Right forelimb (tissue), 1 donor: ENCODE measurements at places on chromosomes 2 and 18.

DNA sequence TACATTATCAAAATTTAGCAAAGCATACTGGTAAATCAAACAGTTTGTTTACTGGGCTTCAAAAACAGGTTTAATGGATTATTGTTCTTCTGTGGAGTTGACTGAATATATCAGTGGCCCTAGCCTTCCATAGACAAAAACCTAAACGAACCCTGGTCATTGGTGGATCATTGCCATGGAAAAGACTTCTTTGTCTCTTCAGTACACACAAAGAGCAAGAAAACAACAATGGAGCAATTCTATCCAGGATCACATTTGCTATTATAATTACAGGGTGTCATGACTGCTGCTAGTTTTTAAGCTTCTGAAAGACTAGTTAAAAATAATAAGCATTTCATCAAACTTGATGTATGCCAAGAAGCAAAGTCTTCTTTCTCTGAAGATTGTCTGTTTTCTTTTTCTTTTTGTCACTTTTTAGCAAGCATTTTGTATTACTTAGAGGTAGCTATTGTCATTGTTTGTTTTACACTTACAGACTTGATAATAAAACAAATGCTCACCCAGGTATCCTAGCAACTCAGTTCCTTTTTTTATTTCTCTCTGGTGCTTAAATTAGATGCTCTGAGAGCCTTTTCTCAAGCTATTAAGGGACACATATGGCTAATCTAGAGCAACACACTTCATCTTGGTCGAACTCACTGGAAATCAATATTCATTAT, 1228.7 kb upstream of the DDX18 start:
- DNase-seq = no peak

DNA sequence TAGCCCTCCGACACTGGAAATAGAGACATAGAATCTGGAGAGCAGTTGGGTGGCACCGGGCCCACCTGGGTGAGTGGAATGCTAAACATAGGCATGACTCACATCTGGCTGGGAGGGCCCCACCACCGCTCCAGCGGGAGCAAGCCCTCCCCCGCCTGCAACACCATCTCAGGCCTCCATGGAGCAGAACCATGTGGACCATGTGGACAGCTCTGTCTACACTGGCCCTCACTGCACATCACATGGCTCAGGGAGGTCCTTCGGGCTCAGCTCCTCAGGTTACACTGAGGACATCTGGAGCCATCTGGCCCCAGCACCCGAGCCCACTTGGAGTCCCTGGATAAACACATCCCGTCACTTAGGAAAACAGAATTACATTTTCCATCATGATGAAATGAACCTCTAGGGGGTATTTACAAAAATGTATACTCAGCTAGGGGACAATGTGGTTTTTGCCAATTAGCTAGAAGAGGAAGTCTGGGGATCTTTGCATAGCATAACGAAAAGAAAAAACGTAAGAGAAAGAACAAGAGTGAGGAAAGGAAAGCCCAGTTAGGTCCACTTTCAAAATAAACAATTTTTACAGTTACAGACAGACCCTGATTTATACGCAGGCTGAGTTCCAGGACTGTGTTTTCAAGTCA, 30.7 kb upstream of the MLPH start:
- DNase-seq = no peak

GRCh38 chr2:16507655-16508489, 157.8 kb downstream of the CYRIA start:
- DNase-seq = peak; percentile 64

GRCh38 chr2:39099870-39100728, 20.8 kb downstream of the SOS1 start:
- DNase-seq = no peak

DNA sequence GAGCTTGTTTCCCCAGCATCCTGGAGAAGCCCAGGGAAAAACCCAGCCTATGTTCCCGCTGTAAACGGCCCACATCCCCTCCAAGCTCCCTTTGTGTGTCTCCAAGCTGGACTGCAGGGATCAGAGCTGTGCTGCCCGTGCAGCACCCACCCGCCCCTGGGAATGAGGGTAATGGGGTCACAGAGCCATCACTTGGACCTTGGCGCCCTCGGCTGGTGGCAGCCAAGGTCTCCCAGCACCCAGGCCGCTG, 670 bp upstream of the INPP5D start:
- no peak for DNase-seq

DNA sequence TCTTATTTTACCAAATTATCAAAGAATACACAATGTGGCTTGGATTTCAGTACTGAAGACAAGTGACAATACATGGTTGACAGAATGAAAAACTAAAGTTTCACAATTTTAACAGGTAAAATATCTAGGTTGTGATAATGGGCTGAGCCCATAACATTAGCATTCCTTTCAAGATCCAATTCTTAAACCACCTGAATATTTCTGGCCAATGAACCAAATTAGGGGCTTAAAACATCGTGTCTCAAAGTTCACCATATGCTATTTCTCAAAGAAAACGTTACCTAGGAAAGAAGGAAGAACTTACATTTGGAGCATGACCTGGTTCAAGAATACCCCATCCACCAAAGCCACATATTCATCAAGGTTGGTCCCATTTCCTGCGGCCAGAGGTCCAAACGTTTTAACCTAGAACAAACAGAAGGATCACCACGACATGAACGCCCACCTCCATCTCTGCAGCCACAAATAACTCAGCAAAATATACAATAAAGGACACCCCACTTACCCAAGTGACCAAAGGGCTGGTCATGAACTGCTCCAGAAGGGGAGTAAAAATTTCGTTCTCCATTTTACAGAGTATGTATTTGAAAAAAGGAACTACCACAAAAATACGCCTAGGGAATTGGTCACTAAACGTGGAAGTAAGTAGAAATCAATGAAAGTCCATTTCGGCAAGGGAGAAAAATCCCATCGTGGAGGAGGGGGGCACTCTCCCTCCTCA, 984 bp downstream of the CCDC88A start:
- no peak for DNase-seq

GRCh38 chr2:213129311-213129710, 22.1 kb downstream of the IKZF2 start:
- no peak for DNase-seq

DNA sequence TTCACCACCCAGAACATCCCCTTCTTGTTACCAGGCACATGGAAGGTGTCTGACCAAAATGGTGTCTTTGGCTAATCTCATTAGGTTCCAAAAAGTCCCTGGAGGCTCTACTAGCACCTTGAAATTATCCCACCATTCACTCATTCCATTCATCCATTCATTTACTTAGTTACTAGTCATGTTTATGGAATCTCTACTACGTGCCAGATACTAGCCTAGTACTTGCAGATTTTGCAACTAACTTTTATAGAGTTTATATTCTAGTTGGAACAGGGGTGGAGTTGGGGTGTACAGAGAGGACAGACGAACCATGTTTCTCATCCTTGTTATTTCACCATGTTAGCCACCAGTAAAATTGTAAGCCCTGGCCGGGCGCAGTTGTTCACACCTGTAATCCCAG, 4.0 kb upstream of the NOP58 start:
- DNase-seq = no peak

DNA sequence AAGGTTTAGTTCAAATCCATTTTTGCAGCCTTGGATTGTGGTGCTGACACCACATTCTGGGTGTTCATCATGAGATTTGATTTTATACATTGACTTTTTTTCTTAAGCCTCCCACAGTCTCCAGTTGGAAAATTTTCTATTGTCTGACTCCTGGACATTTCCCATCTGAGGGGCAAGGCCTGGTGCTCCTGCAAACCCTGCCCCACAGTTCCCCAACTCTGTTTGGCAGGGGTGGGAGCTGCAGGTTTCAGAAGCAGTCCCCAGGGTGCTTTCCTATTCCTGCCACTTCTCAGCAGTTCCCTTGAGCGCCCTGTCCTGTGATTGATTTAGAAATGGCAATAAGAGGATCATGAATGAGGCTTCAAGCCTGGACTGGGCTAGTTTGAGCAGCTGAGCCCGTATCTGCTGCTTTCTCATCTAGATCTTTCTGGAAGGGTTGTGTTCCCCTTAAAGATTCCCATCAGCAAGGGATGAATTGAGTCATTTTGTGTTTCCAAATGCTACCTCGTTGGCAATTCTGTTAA, 77.0 kb downstream of the CIB4 start:
- no peak for DNase-seq

DNA sequence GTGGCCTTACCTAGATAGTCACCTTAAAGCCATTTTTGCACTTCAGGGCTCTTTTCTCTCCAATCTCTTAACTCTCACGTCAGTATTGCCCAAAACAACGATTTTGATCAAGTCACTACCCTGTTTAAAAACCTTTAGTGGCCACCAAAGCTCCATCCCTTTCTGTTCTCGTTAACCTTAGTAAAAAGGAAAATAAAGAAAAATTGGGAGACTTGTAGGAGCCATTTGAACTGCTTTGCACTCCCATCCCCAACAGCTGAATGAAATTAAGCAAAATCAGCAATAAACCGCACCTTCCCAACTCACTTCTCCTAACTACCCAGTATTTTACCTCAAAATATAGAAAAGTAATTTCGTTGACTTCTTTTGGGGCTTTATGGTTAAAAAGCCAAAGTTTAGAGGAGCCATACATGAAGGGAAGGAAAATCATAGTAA, 686 bp upstream of the ARL5A start:
- DNase-seq = no peak

GRCh38 chr2:210546424-210547208, 9.8 kb upstream of the CPS1 start:
- DNase-seq = no peak

- no peak for DNase-seq
These were observed 917 bp downstream of the MPPE1 start for GRCh38 chr18:11906926-11907874.

DNA sequence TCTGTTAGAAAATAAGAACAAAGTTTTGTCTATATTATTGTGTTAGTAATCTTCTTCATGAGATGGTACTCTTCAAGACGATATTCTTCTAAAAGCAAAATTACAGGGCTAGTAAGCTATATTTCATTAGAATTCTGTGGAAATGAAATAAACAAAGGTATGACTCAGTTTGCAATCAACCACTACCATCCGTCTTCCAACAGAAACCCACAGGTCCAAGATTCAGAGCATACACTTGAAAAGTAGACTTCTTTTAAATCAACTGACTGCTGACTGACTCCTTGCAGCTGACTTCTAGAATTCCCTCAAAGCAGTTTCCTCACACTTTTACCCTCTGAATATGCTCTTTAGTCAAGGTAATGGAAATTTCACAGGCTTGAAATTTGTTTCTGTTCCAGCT, 193.7 kb downstream of the GCA start:
- no peak for DNase-seq

- no peak for DNase-seq
These were observed 57.5 kb upstream of the MFF start for GRCh38 chr2:227267410-227268115.

- no peak for DNase-seq
These were observed 29.7 kb downstream of the XDH start for GRCh38 chr2:31384771-31385276.

DNA sequence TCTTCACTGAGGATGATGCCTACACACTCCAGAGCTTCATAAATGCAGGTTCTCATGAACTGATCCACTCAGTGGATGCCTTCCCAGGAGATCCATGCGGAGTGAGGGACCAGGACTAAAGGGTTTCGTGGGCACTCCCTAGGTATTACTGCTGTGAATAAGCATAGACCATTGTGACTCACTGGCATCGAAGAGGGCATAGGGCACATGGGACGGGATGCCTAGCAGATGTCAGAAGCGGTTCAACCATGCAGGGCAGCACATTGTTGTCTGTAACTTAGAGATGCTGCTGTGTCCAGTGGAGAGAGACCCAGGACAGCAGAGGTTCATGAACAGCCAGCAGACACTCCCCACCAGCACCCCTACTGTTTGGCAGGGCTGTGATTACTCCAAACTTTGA, 17.2 kb downstream of the GKN2 start:
- DNase-seq = no peak

DNA sequence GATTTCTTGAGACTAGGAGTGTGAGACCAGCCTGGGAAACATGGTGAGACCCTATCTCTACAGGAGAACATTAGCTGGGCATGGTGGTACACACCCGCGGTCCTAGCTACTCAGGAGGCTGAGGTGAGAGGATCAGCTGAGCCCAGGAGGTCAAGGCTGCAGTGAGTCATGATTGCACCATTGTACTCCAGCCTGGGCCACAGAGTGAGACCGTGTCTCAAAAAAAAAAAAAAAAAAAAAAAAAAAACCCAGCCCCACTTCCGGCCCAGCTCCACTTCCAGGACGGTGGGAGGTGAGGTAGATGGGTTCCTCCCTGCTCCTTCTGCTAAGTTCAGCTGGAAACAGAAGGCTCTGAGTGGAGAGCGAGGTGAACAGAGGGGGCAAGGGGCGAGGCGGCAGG, 41.4 kb upstream of the NFATC1 start:
- DNase-seq = no peak

GRCh38 chr18:51861046-51861445, 479.0 kb upstream of the DCC start:
- no peak for DNase-seq

DNA sequence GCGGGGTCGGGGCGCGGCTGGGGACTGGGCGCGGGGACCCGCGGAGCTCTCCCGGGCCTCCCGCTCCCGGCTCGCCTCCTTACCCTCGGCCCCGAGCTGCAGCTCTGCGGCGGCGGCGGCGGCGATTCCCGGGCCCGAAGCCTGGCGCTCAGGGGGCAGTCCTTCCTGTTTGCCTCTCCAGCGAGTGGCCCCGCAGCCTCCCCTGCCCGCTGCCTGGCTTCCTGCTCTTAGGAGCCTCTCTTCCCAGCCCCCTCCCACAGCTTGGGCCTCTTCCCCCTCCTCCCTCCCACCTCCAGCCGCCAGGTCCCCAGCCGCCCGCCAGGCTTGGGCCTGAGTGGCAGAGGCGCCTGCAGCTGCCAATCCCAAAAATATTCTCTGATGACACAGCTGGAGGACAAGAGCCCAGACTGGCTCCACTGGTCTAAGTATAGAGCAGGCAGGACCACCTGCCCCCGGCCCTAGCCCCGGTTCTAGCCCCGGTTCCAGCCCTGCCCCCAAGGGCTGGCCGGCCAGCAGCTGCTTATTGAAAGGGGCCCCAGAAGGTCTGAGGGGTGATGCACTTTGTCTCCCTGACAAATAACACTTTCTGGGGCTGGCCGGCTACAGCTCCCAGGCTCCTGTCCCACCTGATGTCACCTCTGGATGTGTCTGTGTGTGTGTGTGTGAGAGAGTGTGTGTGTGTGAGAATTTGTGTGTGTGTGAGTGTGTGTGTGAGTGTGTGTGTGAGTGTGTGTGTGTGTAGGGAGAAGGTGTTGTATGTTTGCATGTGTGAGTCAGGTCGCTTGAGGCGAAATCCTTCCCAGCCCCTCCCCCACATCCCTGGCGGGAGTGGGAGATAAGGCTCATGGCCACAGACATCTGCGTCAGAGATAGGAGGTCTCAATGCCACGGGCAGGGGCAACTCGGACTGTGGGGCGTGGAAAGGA, at the start of gene OBSL1:
Gene OBSL1, minus strand, starts transcription at position 229 of the 926 bp plus-strand sequence. CDS start 307 bp downstream, outside the sequence.
- peak; percentile 92 for DNase-seq

GRCh38 chr2:239225371-239225851, 175.4 kb downstream of the HDAC4 start:
- DNase-seq = peak; percentile 41

DNA sequence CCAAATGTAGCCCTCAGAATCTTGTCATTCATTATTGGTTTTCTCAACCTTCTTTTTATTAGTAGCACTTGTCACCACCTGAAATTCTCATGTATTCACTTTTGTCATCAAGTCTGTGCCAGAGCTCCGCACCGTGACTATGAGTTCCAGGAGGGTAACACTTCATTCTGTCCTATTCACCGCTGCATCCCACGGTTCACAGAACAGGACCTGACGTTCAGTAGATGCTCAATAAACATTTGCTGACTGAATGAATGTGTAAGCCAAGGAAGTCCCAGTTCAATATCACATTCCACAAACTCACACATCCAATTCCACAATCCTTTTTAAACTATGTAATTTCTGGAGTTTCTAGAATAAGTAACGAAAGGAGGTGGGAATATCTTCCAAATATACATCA, 65.5 kb downstream of the MOGAT1 start:
- DNase-seq = no peak

GRCh38 chr2:173572848-173573247, 218.2 kb downstream of the CDCA7 start:
- DNase-seq = no peak
